Trophoblast cell (in vitro differentiated cells and primary cell): ENCODE measurements at places on chromosomes 1 and 21.

- DNase-seq: no peak
These were observed 37.8 kb upstream of the CCSAP start for GRCh38 chr1:229380536-229381160.

DNA sequence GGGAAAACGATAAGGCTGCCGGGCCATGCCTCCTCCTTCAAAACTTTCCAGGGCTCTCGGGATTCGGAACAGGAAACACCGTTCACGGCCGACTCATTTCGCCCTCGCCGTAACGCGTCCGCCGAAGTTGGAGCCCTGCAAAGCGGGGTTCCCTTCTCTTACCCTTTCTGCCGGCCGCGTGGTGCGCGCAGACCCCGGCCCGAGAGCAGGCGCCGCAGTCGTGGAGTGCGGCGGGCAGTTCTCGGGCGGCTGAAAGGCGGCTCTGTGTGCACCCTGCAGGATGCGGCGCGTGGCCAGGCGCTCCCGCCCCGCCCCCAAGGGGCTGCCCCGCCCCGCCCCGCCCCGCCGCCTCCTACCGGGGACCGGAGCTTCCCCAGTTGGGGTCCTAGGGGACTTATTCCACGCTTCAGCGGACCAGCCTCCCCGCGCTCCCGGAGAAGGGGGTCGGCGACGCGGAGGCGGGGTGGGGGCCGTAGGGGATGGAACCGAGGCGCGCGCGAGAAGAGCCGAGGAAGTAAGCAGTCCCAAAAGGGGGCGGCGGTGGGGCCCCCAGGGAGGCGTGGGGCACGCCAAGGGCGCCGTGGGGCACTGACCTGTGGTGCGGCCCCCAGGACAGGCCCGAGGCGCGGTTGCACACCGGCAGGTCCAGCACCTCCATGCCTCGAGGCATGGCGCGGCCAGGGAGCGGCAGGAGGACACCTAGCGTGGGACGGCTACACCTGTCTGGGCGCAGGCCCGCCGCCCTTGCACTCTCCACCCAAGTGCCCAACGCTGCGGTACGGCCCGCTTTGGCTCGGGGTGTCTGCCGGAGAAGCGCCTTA, at the start of gene MCOLN2:
TSS of gene MCOLN2 (minus strand) at position 268 of the 821 bp plus-strand sequence. CDS start at position 27, 241 bp downstream.
- DNase-seq: peak; percentile 46

GRCh38 chr1:88800382-88801051, 90.8 kb downstream of the GTF2B start:
- DNase-seq: peak; percentile 64

DNA sequence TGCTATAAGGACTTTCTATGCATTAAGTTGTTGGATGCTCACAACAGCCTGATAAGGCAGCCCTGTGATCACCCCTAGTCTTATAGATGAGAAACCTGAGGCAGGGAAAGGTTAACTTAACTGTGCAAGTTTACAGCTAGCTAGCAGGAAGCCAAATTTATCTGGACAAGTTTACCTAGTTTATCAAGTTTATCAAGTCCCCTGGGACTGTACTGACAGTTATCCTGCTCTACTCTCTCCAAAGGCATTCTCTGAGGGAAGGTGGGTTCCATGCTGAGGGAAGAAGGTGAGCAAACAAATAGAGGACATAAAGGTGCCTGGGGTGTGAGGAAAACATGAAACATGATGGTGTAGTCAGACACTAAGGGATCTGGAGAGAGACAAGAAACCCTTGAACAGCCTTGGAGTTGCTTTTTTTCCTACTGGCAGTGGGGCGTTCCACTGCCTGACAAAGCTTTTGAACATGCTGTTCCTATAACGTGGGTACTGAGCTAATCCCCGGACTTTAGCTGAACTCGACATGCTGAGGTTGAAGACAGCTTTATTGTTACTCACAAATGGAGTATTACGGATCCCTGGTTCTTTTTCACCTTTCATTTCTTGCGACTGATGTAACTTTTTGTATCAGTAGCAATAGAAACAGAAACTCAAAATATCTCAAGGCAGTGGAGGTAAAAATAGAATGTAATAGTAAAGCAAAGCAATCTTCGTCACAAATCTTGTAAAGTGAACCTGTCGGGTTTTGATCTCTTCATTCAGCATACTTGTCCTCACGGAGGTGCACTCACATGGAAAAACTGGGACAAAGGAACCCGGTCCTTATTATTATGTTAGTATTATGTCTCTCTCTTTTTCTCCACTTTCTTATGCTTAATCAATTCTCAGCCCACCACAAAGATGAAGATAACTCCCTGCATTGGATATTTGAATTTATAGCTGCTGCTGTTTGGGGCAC, 42.4 kb upstream of the ESRRG start:
- DNase-seq: no peak

- no peak for DNase-seq
These were observed 38.8 kb upstream of the ADORA3 start for GRCh38 chr1:111542187-111542586.

DNA sequence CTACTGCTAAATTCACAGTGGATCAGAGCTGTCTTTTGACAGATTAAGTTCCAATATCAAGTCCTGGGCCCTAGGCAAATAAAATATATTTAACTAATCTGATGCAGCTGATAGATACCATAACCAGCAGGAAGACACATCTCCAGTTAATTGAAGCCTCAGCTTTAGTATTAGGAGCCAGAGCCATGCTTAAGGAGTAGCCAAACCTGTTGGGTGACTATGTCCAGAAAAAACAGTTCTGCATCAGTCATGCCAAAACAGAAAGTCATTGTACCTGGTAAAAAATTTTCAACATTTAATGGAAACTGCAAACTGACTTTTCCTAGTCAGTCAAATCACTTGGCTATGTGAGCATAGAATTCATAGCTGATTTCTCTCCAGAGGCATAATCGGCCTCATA, 200.5 kb upstream of the RUNX1 start:
- peak; percentile 92 for DNase-seq

DNA sequence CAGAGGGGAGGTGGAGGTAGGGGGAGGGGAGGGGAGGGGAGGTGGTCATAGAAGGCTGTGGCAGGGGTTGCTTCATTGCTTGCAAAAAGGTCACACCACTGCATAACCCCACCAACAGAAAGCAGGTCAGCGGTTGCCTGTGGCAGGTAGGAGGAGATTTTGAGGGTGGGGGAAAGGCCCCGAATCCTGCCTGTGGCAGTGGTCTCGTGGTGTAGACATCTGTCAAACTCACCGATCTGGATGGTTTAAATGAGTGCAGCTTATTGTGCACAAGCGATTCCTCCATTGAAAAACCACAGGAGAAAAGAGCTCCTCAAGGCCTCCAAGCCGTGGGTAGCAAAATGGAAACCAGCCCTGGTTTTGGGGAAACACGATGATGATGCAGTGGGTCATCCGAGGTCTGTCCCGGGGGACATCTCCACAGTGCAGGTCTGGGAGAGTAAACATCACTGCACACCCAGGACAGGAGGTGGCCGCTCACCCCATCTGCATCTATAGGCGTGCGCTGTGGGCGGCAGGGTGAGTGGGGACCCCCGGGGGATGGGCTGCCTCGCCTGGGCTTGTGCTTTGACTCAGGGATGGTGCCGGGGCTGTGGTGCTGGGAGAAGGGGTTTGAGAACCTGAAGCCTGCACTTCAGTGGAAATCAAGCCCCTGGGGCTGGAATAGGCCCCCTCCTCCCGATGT, 112.3 kb downstream of the CRYAA start:
- no peak for DNase-seq

- DNase-seq: no peak
These were observed 50.6 kb downstream of the COLGALT2 start for GRCh38 chr1:183986941-183987340.

GRCh38 chr1:110726755-110727154, 52.0 kb upstream of the KCNA3 start:
- no peak for DNase-seq
